ENCODE measurements at places on chromosomes 11 and 22. TPM values are rescaled to one million over a fixed set of nuclear protein-coding genes. Genes with fewer than 3 reads are reported as not detected.

Gene AIFM3
- total RNA-seq = not detected

Gene MMP12
- total RNA-seq = not detected

Gene ZNF280B
- total RNA-seq = not detected

DNA sequence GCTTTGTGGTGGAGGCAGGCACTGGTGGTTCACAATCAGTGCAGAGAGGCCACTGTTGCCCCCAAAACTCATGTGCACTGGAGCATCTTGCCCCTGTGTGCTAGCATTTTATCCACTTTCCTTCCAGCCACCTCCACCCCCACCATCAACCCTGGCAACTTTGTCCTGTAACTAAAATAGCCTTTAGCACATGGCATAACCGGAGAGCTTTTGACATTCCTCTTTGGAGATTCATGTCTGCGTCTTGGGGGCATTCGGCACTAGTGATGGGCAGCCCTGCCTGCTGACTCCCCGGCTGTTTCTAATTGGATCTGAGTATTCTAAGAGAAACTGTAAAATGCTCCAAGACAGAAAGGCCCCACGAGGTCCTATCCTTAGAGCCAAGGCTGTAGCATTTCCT is 15.8 kb downstream of the SHISA8 start:
- DNase-seq = no peak

DNA sequence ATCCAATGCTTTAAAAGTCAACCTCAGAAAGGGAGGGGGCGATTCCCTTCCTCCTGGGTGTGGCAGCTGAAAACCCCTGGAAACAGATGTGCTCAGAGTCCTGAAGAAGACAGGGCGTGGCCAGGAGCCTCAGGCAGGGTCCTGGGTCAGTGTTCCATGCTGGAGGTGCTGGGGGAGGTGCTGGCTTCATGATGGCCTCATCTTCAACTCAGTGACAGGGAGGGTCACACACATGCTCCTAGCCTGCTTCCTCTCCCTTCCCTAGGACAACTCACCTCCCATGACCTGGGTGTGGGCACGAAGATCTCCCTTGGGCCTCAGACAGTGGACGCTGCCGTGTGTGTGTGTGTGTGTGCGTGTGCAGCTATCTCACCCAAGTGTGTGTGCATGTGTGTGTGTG is 245.6 kb upstream of the B3GAT1 start:
- no peak for DNase-seq

DNA sequence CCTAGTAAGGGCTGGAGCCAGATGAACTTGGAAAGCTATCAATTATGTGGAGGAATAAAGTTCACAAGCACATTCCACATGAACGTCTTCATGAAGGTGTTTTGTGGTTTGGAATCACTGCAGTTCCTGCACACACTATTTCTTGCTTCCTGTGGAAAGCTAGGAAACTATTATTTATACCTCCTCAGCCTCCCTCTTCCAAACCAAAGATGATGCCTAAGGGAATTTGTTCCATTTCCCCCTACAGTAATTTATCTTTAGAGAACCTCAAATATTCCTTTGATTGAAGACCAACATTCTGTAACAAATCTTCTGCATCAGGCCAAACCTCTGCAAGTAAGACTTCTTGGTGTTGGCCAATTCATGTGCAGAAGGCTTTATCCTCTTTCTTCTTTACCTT is 115.8 kb upstream of the ARHGAP20 start:
- no peak for DNase-seq

GRCh38 chr22:36237462-36238372 is 1.6 kb downstream of the APOL2 start:
- no peak for DNase-seq

GRCh38 chr22:43273902-43274484 is 69.2 kb downstream of the SCUBE1 start:
- no peak for DNase-seq

- no peak for DNase-seq
These were observed 5.0 kb upstream of the PICK1 start for GRCh38 chr22:38051900-38052862.
